ENCODE measurements at places on chromosomes 11 and 22.

- no peak for DNase-seq
Measured at GRCh38 chr11:121291319-121291718, 1.3 kb upstream of the SC5D start.

DNA sequence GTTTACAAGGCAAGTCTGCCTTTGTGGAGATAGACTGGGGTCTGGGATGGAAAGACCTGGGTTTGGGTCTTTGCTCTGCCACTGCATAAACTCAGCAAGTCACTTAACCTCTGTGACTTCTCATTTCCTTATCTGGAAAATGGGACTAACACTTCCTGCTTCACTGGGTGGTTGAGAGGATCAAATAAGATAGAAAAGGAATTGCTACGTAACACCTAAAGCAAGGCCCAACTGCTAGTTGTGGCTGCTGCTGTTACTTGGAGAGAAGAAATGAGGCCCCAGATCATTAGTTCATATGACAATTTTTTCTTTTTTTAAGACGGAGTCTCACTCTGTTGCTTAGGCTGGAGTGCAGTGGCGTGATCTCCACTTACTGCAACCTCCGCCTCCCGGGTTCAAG lies 5.9 kb downstream of the PTPRJ start:
- no peak for DNase-seq

GRCh38 chr11:112835591-112836255 lies 125.5 kb upstream of the NCAM1 start:
- no peak for DNase-seq

GRCh38 chr22:32208681-32209080 lies 3.8 kb upstream of the RFPL2 start:
- DNase-seq, result no peak

GRCh38 chr11:78801161-78801884 lies 226.7 kb upstream of the NARS2 start:
- DNase-seq, result no peak

GRCh38 chr11:94060401-94060800 lies 39.2 kb downstream of the HEPHL1 start:
- no peak for DNase-seq

- no peak for DNase-seq
Measured at GRCh38 chr22:39360242-39360641, 10.5 kb downstream of the SYNGR1 start.

DNA sequence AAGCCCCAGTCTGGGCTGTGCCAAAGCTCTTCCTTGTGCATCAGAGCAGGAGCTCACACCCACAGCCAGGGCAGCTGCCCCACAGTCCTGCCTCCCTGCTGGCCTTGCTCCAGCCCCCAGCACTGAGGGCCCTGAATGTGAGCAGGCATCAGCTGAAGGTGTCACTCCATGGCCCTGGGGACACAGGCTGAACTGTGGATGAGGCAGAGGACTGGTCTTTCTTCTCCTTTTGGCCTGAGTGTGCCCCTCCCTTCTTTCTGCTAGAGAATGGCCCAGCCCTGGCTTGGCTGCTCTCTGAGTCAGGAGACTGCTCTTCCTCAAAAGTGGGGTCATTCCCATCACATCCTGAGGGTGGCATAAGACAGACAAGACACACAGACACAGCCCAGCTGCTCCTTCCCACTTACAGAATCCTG lies 16.2 kb downstream of the OTOG start:
- no peak for DNase-seq

DNA sequence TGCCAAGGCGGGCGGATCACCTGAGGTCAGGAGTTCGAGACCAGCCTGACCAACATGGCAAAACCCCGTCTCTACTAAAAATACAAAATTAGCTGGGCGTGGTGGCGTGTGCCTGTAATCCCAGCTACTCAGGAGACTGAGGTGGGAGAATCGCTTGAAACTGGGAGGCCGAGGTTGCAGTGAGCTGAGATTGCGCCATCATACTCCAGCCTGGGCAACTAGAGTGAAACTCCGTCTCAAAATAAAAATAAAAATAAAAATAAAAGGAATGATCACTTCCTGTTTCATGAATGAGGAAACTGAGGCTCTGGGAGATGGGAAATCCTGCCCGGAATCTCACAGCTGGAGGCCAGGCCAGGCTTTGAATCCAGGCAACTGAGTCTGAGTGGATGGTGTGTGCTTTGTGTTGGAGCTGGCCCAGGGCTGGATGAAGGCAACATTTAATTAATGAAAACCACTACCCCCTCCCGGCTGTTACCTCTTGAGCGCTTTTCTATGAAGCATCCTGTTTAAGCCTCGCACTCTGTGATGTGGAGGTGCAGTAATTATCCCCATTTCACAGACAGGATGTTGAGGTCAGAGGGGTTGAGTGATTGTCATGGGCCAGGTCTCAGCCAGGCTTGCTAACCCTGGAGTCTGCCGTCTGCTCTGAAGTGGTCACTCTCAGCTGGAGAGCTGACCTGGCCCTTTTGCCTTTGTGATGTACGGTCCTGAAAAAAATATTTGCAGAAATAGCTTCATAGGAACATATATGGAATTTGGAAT lies 27.8 kb downstream of the LRP5 start:
- no peak for DNase-seq

DNA sequence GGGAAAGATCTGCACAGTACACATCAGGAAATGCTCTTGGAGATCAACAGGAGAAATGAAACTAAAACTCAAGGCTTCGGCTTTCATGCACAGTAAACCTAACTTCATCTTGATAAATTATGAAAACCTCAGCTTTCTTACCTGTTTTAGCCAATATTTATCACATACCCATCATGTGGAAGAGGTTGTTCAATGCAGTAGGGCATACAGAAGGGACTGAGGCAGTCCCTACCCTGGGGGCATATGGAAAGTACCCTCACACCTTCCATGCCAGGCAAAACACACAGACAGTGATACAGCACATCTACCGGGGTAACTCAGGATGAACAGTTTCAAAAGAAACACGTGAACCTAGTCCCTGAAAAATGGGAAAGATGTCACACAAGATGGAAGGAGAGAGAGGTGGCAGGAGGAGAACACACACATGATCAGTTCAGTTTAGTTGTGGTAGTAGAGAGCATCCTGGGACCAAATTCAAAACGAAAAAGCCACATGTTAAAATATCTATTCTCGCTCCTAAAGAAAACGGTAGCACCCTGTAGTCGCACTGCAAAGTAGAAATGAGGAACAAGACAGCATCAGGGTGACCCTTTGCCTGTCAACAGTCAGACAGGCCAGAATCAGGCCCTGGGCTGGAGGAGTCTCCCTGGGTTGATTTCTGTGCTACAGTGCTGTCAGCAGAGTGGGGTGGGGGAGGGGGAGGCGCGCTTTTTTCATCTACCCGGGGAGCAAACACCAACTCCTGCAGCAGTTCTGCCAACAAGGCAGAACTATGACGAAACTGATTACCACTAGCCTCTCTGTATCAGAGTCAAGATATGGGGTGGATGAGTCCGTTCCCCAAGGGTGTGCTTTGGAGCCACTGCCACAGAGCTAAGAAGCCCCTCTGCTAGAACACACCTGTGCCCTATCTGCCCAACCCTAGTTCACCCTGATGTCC lies 1.3 kb downstream of the HIRA start:
- no peak for DNase-seq

GRCh38 chr11:15107730-15108515 lies 6.8 kb upstream of the INSC start:
- no peak for DNase-seq

DNA sequence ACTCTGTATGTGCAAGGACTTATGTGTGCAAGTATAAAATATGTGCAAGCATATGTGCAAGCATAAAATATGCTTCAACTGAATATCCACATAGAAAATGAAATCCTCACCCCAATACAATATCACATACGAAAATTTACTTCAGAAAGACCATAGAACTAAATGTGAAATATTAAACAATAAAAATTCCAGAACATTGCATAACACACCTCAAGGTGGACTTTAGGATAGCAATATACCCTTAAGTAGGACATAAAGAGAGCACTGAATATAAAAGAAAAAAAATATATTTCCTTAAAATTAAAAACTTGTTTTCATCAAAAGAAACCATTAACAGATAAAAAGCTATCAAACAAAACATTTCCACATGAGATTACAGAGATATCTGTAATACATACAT lies 67.8 kb downstream of the FCHSD2 start:
- DNase-seq, result no peak

Measured in stimulated activated CD8-positive, alpha-beta memory T cell treated with anti-CD3 and anti-CD28 coated beads, Interleukin-12 subunit alpha, Interleukin-12 subunit beta, amount 100 ng/mL, for 1 hour (primary cell).